Esophagus squamous epithelium (tissue), 5 donors: ENCODE measurements at places on chromosomes 2 and 18. TPM values are rescaled to one million over a fixed set of nuclear protein-coding genes. Genes with fewer than 3 reads are reported as not detected.

- H3K27me3 ChIP-seq: no peaks in the 10 kb centered on the region
- no peak for DNase-seq
- H3K4me1 ChIP-seq: no peaks in the 10 kb centered on the region
- no peak overlapping the region for H3K4me3 ChIP-seq
- H3K27ac ChIP-seq: no peak overlapping the region
Observed at GRCh38 chr2:188931361-188931760, 42.8 kb upstream of the COL3A1 start.

DNA sequence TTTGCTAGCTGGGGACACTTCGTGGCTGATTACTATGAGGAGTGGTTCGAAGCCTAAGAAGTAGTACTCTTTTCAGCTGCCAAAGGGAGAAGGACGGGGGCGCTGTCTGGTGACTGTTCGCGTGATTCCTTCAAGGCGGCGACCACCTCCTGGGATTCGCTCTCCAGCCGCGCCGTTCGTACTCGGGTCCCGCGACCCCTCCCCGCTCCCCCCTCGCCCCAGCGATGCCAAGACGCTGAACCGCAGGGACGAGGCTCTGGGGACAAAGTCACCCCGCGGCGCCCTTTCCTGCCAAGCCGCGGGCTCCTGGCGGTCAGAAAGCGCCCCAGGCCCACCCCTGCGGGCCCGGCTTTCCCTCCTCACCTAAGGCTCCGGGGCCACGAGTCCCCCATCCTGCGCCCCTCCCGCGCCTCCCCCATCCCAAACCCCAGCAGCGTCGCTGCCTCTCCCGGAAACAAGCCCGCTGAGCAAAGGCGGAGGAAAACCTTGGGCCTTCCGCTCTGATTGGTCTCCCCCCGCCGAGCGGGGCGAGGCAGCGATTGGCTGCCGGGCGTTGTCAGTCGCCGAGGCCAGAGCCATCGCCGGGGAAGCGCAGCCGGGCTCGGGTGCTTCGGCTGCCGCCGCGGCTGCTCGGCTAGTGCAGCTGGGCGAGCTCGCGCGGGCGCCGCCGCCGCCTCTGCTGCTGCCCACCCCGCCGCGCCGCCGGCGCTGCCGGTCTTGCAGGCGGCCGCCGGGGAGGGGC, 404.3 kb downstream of the XIRP2 start:
- H3K36me3 ChIP-seq: no peaks in the 10 kb centered on the region
- peak within 1 kb of the TSS; percentile 72 for H3K27ac ChIP-seq
- H3K27me3 ChIP-seq: no peaks in the 10 kb centered on the region
- H3K4me1 ChIP-seq: peaks cover 15% of the 10 kb centered on the region
- no peak for DNase-seq

GRCh38 chr18:3151399-3152264, 68.1 kb downstream of the MYOM1 start:
- H3K4me3 ChIP-seq: no peak overlapping the region
- no peaks in the 10 kb centered on the region for H3K36me3 ChIP-seq
- H3K27ac ChIP-seq: no peak overlapping the region
- H3K27me3 ChIP-seq: no peaks in the 10 kb centered on the region
- no peak for DNase-seq

- H3K27me3 ChIP-seq: no peaks in the 10 kb centered on the region
- H3K36me3 ChIP-seq: no peaks in the 10 kb centered on the region
- H3K4me3 ChIP-seq: no peak overlapping the region
- H3K27ac ChIP-seq: peak overlapping the region; percentile 75
- no peak for DNase-seq
Observed at GRCh38 chr2:239954166-239955086, 70.7 kb downstream of the NDUFA10 start.

GRCh38 chr2:168907940-168908662, 7.0 kb downstream of the G6PC2 start:
- no peak overlapping the region for H3K4me3 ChIP-seq
- H3K27me3 ChIP-seq: no peaks in the 10 kb centered on the region
- H3K36me3 ChIP-seq: no peaks in the 10 kb centered on the region

DNA sequence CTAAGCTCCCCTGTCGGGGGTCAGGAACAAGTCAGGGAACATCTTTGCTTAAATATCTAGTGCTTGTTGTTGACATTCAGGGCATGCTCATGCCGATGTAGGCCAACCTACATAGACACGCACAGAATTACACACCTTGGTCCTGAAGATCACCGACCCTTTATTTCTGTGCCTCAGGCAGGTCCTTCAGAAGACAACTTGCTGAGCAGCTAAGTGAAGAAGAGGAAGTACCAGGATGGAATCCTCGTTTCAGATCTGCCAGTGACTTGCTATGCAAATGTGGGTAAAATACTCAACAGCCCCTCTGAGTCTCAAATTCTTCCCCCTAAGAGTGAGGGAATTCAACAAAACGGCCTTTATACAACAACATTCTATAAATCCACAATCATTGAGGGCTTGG, 494.7 kb downstream of the BCL11A start:
- H3K4me3 ChIP-seq: no peak overlapping the region
- no peaks in the 10 kb centered on the region for H3K27me3 ChIP-seq
- DNase-seq: no peak
- no peaks in the 10 kb centered on the region for H3K36me3 ChIP-seq
- H3K27ac ChIP-seq: no peak overlapping the region
- no peaks in the 10 kb centered on the region for H3K4me1 ChIP-seq

DNA sequence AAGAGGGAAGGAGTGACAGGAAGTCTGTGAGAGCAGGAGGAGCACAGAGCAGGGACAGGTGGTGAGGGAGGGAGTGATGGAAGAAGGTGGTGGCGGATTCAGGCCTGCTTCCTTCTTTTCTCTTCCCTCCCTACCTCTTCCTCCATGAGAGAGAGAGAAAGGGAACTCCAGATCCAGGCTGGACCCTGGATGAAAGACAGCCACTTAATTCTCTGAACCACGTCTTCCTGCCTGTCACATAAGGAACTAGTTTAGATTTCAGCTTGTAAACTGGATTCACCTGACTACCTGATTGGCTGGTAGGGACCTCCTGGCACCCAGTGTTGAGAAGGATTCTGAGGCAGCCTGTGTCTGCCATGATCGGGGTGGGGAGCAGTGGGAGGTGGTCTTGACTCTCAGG, 48.9 kb downstream of the PAX8 start:
- H3K27me3 ChIP-seq: no peaks in the 10 kb centered on the region
- H3K4me3 ChIP-seq: no peak overlapping the region
- DNase-seq: no peak

- H3K27ac ChIP-seq: no peak overlapping the region
- H3K36me3 ChIP-seq: no peaks in the 10 kb centered on the region
- no peak for DNase-seq
- H3K27me3 ChIP-seq: no peaks in the 10 kb centered on the region
- H3K4me3 ChIP-seq: no peak overlapping the region
Observed at GRCh38 chr2:182116774-182117173, 131.1 kb downstream of the PPP1R1C start.

GRCh38 chr18:76988827-76989646, 143.5 kb downstream of the MBP start:
- peaks cover 5% of the 10 kb centered on the region for H3K4me1 ChIP-seq
- no peaks in the 10 kb centered on the region for H3K27me3 ChIP-seq

DNA sequence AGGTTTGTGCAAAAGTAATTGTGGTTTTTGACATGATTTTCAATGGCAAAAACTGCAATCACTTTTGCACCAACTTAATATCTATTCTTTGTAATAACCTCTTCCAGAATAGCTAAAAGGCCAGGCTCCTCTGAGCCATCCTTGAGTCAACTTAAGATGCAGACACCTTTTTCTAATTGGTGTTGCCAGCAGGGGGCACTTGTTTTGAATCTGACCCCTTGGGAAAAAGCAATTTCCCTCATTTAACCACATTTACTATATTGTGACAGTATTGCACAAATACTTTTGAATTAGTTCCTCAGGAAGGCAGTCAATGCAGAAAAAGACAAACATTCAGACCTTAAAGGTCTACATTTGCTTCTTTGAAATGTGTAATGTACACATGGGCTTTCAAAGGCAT, 78.6 kb upstream of the GALNT5 start:
- H3K4me1 ChIP-seq: peaks cover 8% of the 10 kb centered on the region
- H3K36me3 ChIP-seq: no peaks in the 10 kb centered on the region
- no peak overlapping the region for H3K4me3 ChIP-seq
- no peaks in the 10 kb centered on the region for H3K27me3 ChIP-seq
- H3K27ac ChIP-seq: no peak overlapping the region
- DNase-seq: no peak

- DNase-seq: no peak
- no peaks in the 10 kb centered on the region for H3K36me3 ChIP-seq
- H3K27ac ChIP-seq: no peak overlapping the region
- H3K27me3 ChIP-seq: no peaks in the 10 kb centered on the region
Observed at GRCh38 chr2:33378556-33379210, 97.8 kb upstream of the RASGRP3 start.

DNA sequence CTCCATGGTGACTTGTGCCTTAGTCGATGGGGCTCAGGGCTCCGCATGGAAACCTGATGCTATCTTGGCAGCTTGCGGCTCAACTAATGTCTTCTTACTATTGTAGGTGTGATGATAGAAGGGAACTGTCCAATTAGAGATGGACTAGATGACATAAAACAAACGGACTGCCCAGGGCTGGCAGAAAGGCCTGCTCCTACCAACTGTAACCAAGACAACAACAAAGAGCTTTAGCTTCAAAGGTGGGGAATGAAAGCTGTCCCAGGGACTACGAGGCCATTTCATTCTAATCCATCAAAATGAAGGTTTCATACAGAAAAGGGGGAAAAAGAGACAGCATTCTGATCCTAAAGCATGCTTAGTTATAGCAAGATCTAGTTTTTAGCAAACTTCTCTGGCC, 186.9 kb upstream of the ACAA2 start:
- H3K27me3 ChIP-seq: no peaks in the 10 kb centered on the region
- no peaks in the 10 kb centered on the region for H3K36me3 ChIP-seq
- no peak overlapping the region for H3K4me3 ChIP-seq
- no peak for DNase-seq
- H3K27ac ChIP-seq: no peak overlapping the region

- no peak overlapping the region for H3K4me3 ChIP-seq
- peak overlapping the region; percentile 18 for H3K27ac ChIP-seq
- H3K36me3 ChIP-seq: peaks cover 12% of the 10 kb centered on the region
- H3K27me3 ChIP-seq: no peaks in the 10 kb centered on the region
- H3K4me1 ChIP-seq: peaks cover 10% of the 10 kb centered on the region
Observed at GRCh38 chr2:207122651-207123334, 43.0 kb downstream of the KLF7 start.

GRCh38 chr2:32715981-32716380, 88.1 kb downstream of the TTC27 start:
- H3K27me3 ChIP-seq: no peaks in the 10 kb centered on the region
- H3K27ac ChIP-seq: no peak overlapping the region
- no peak for DNase-seq
- no peaks in the 10 kb centered on the region for H3K4me1 ChIP-seq

GRCh38 chr2:227180770-227181169, 16.3 kb downstream of the COL4A3 start:
- no peaks in the 10 kb centered on the region for H3K27me3 ChIP-seq
- H3K4me1 ChIP-seq: no peaks in the 10 kb centered on the region
- no peak for DNase-seq
- no peak overlapping the region for H3K4me3 ChIP-seq
- H3K36me3 ChIP-seq: no peaks in the 10 kb centered on the region
- H3K27ac ChIP-seq: no peak overlapping the region

DNA sequence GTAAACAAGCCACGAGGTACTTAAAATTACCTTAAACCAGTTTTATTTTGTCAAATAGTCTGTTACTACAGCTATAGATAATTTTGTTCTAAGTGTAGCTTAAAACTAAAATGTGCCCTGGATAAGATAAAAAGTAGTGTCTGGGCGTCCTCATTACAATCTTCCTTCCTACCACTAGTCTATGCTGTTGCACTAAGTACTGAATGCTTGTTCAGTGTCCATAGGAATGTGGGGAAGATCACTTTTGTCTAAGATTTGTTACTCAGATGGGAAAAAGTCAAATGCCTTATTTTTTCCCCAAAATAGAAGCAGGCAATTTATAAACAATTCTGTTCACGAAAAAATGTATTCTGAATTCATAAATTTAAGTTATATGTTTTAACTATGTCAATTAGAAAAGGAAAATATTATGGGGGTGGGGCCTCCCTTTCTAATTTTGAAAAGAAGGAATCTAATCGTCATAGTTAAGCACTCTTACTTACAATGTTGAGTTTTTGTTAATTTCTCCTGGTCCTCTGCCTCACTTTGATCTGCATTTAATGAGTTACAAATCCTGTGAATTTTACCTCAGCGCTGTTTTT, 140.4 kb upstream of the VRK2 start:
- no peak for DNase-seq
- H3K27me3 ChIP-seq: no peaks in the 10 kb centered on the region
- no peaks in the 10 kb centered on the region for H3K4me1 ChIP-seq
- no peak overlapping the region for H3K4me3 ChIP-seq

- H3K36me3 ChIP-seq: no peaks in the 10 kb centered on the region
- no peak for DNase-seq
- H3K4me1 ChIP-seq: no peaks in the 10 kb centered on the region
Observed at GRCh38 chr2:183359867-183360266, 235.6 kb downstream of the NUP35 start.

- H3K27me3 ChIP-seq: no peaks in the 10 kb centered on the region
- no peak overlapping the region for H3K4me3 ChIP-seq
- H3K4me1 ChIP-seq: peaks cover 44% of the 10 kb centered on the region
- no peaks in the 10 kb centered on the region for H3K36me3 ChIP-seq
- DNase-seq: no peak
Observed at GRCh38 chr2:176484838-176485237, 215.6 kb downstream of the MTX2 start.

GRCh38 chr2:33958591-33958990, 359.5 kb upstream of the FAM98A start:
- no peak for DNase-seq
- H3K4me1 ChIP-seq: no peaks in the 10 kb centered on the region
- no peak overlapping the region for H3K4me3 ChIP-seq
- H3K27me3 ChIP-seq: no peaks in the 10 kb centered on the region
- H3K27ac ChIP-seq: no peak overlapping the region
- no peaks in the 10 kb centered on the region for H3K36me3 ChIP-seq

- H3K4me3 ChIP-seq: no peak overlapping the region
- no peak overlapping the region for H3K27ac ChIP-seq
- H3K27me3 ChIP-seq: no peaks in the 10 kb centered on the region
- H3K4me1 ChIP-seq: no peaks in the 10 kb centered on the region
Observed at GRCh38 chr2:175126661-175127060, 41.3 kb downstream of the ATF2 start.

Gene ACADL
- 0.56 TPM for total RNA-seq

Gene CPLX4
- not detected for total RNA-seq

Gene FZD7
- total RNA-seq: 11.3 TPM

Gene ADGRF3
- total RNA-seq: not detected

Gene MYCN
- 0.21 TPM for total RNA-seq

Gene KCNG2
- total RNA-seq: 0.19 TPM

Gene E2F6
- total RNA-seq: 9.5 TPM

Gene ANKRD62
- total RNA-seq: under 0.01 TPM

Gene OSBPL1A
- 30.9 TPM for total RNA-seq

Gene GNLY
- total RNA-seq: 0.76 TPM

Gene ABCB6
- total RNA-seq: 22.1 TPM

Gene UCN
- not detected for total RNA-seq

Gene C2orf80
- not detected for total RNA-seq

Gene ZC3H6
- 2.8 TPM for total RNA-seq

Gene RESP18
- not detected for total RNA-seq

Gene CYRIA
- 2.3 TPM for total RNA-seq

Gene ADRA2B
- 0.04 TPM for total RNA-seq
